Activated naive CD8-positive, alpha-beta T cell treated with anti-CD3 and anti-CD28 coated beads for 36 hours (primary cell): ENCODE measurements at places on chromosomes 3 and 15. TPM values are rescaled to one million over a fixed set of nuclear protein-coding genes. Genes with fewer than 3 reads are reported as not detected.

The ZNF660 gene
- 0.94 TPM for total RNA-seq

The ATP13A5 gene
- total RNA-seq = not detected

The CCR8 gene
- total RNA-seq = not detected

- H3K4me1 ChIP-seq = no peaks in the 10 kb centered on the region
- no peak for DNase-seq
- H3K27ac ChIP-seq = no peak overlapping the region
- no peaks in the 10 kb centered on the region for H3K36me3 ChIP-seq
- no peaks in the 10 kb centered on the region for H3K27me3 ChIP-seq
Measured at GRCh38 chr3:154783521-154783931, 296.6 kb upstream of the MME start.

DNA sequence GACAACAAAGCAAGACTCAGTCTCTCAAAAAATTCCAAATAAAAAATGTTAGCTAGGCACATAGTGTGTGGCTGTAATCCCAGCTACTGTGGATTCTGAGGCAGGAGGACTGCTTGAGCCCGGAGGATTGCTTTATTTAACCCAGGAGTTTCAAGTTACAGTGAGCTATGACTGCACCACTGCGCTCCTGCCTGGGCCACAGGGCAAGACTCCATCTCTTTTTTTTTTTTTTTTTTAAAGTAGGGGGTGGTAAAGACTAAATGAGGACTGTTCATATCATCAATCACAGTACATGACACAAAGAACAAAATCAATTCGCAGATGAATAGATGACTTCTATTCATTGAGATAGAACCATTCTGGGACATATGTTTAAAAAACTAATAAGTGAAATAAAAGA, 48.1 kb downstream of the ACAP2 start:
- H3K4me1 ChIP-seq = peaks cover 30% of the 10 kb centered on the region
- H3K27me3 ChIP-seq = no peaks in the 10 kb centered on the region
- peaks cover 10% of the 10 kb centered on the region for H3K36me3 ChIP-seq
- DNase-seq = no peak
- no peak overlapping the region for H3K4me3 ChIP-seq
